Fibroblast of skin of abdomen (primary cell): ENCODE measurements at places on chromosomes 11 and 22.

DNA sequence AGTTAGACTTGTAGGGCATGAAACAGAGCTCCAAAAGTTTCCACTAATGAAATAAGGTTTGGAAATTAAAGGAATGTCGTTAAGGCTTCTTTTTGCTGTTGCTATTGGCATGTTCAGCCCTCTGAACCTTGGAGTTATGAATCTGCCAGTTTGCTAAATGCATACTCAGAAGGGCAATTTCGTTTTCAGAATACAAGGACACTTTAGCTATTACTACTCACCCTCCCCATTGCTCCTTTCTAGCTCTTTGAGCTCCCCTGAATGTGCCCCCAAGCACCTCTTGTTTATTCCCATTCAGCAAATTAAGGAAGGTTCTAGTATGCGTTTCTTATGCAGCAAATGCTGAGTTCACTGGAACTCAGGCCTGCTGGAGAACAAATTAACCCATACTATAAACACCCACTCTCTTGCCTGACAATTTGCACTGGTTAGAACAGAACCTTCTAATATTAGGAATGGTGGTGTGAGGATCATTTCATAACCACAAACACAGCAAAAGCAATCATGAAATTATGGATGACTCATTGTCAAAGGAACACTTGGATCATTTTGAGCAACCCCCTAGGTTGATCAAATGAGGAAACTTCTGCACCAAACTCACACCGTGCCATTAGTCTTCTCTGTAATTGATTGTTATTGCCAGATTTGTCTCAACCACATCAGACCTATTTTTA, 26.2 kb upstream of the LIN7C start:
- DNase-seq: peak; percentile 31

- DNase-seq: no peak
These were observed 20.9 kb upstream of the CSNK2A3 start for GRCh38 chr11:11373934-11374333.

- no peak for DNase-seq
These were observed 3.6 kb upstream of the SORL1 start for GRCh38 chr11:121448431-121448941.

GRCh38 chr11:126282361-126282735, 545 bp upstream of the TIRAP start:
- peak; percentile 31 for DNase-seq

- no peak for DNase-seq
These were observed 37.4 kb downstream of the PDGFB start for GRCh38 chr22:39207141-39208012.

- peak; percentile 47 for DNase-seq
These were observed 281.0 kb upstream of the CTSC start for GRCh38 chr11:88618327-88619070.

GRCh38 chr11:78540256-78540655, 34.4 kb downstream of the NARS2 start:
- no peak for DNase-seq

DNA sequence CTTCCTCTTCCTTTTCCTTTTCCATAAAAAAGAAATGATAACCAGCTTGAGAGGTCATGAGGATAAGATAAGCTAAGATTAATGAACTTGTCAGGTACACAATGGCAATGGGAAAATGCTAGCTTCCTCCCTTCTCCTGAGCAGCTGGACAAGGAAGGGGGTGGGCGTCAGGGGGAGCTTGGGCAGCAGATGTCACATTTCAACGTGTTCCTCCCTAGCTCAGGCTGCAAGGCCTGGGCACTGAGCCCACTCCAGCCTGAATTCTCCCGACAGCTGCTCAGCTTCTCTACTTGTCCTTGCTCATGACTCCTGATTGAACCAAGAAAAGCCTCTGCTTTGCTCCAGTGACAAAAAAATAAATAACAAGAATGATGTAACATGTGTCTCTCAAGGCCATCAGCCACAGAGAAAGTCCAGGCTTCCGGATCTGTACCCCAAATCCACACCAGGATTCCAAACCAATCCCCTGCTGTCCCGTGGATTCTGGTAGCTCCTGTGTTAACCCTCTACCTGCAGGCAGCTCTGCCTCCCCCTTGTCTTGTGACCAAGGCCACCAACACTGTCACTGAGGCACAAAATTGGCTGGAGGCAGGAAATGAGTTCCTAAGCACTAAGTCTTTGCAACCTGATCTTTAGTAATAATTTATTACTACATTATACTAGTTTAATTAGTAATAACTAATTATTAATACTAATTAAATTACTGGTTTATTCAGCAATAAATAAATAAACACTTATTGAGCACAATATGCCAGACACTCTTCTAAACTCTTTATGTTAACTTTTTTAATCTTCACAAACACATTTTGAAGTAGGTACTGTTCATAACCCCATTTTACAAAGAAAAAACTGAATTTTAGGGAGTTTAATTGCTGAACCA, 146.5 kb downstream of the CCDC34 start:
- DNase-seq: peak; percentile 74

GRCh38 chr11:100857236-100858005, 170.3 kb downstream of the ARHGAP42 start:
- no peak for DNase-seq
